CD4-positive, alpha-beta T cell treated with Interleukin-15 for 4 hours (primary cell): ENCODE measurements at places on chromosomes 2 and 18.

DNA sequence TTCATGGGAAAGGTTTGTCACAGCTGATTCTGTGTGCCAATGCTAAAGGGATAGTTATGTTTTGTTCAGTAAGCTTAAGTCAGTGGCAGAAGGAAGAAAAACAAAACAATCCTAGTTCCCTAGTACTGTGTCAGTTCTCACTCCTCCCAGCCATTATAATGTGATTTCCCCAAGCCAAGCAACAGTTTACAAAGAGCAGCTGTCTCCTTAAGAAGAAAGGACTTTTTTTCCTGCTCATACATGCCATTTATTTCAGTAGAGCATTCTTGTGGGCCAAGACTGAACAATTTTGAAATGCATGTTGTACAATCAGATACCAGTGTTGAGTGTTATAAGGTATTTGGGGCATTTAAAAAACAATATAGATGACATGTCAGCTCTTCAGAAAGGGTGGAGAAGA is 52.1 kb downstream of the NEMP2 start:
- no peak for DNase-seq

GRCh38 chr2:218389333-218390150 is 7.5 kb downstream of the SLC11A1 start:
- no peak for DNase-seq

DNA sequence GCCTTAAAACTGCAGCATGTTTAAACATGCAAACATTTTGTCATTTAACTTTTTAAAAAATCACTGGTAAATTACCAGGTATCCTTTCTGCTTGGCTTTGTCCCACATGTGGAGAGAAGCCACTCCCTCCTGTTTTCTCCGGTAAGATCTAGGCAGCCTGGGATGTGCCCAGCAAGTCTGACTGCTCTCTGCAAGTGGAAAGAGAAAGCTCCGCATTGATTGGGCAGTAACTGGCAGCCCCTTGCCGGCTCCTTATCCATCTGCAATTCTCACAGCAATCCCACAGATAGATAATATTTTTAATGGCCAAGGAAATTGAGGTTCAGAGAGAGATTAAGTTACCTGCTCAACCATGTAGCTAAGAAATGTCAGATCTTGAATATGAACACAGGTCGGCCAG is 136.1 kb downstream of the TMEM200C start:
- DNase-seq: no peak

DNA sequence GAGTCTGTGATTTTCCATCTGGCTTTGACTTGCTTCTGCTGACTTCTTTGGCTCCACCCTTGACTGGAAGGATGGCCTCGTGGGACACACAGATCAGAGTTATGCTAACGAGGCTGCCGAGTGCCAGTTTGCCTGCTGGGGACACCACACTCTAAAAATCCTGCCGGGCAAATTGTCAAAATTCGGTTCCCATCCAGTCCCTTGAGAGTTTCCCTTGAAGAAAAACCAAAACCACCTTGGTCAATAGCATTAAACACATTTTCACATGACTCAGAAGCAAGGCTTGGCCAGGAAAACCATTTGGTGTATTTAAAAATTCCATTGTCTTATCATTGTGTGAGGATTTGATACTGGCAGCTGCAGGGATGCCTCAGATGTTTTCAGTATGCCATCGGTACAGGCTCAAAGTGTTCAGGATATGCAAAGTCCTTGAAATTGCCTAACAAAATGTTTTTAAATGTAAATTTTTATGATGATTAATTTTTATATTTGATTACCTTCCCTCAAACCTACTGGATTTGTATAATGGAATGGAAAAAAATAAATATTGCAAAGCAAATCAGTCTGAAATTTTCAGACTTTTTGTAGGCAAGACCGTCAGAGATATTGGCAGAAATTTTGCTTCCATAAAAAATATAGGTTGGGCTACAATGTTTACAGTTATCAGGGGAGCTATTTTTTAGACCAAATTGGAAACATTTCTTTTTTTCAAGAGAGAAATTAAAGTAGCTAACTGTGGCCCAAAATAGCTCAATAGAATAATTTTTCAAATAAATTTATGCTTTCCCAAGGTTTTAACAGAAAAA is 41.6 kb downstream of the KCNE4 start:
- DNase-seq: no peak
